CD4-positive, alpha-beta T cell treated with Interleukin-15 for 1 hour (primary cell): ENCODE measurements at places on chromosomes 7 and 10.

GRCh38 chr7:134702366-134703240 lies 56.0 kb downstream of the BPGM start:
- DNase-seq = no peak

GRCh38 chr7:22377703-22378102 lies 20.7 kb upstream of the RAPGEF5 start:
- no peak for DNase-seq

GRCh38 chr7:79921976-79922375 lies 212.7 kb upstream of the GNAI1 start:
- no peak for DNase-seq

GRCh38 chr10:130345728-130346127 lies 209.5 kb downstream of the GLRX3 start:
- no peak for DNase-seq

DNA sequence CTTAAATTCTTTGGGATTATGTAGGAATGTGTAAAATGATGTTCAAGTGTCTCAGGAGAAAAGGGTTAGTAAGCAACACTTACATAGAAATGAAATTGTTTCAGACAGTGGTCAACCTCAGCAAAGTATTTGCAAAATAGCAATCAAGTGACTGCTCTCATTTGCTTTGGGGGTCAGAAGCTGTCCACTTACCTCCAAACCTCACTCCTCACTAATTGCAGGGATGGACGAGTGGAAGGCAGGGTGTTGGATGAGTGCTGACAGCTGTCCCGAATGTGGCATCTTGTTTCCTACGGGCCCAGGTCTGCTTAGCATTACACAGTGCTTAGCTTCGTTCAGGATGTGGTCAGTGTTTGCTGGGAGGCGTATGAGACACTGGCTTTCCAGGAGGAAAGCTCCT lies 437.0 kb downstream of the SUGCT start:
- no peak for DNase-seq

DNA sequence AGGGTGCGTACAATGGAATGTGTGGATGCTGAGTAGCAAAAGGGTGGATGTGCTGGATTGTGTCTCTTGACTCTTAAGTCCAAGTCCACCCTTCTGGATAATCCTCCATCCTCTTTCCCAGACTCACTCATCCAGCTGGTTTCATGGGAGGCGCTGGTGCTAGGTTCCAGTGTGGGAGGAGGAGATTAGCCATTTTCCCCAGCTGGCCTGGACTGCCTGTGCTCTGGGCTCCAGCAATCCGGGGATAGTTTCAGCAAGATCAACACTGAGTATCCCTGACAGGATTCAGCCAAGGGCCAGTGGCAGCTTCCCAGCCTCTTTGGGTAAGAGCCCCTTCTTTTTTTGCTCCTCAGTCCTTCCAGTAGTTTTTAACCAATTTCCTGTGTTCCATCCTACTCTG lies 21.6 kb upstream of the TRIL start:
- DNase-seq = no peak

GRCh38 chr7:142636751-142637150 lies 112.5 kb upstream of the PRSS1 start:
- peak; percentile 59 for DNase-seq

DNA sequence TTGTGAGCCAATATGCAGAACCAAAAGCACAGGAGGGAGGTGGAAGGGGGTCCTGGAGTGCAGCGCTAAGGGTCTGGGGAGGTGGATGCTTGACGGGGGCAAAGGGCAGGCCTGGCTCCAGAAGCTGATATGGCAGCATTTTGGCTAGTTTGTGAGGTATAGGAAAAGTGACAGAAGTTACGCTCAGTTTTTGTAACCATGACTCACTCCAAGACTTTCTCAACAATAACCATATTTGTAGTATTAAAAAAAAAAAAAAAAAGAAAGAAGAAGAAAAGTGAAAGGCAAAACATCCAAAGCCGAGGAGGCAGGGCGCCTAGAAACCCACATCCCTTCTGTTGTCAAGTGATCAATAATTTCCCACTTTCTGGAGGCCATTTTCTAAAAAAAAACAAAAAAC lies 92.3 kb downstream of the RNF216 start:
- DNase-seq = peak; percentile 56

DNA sequence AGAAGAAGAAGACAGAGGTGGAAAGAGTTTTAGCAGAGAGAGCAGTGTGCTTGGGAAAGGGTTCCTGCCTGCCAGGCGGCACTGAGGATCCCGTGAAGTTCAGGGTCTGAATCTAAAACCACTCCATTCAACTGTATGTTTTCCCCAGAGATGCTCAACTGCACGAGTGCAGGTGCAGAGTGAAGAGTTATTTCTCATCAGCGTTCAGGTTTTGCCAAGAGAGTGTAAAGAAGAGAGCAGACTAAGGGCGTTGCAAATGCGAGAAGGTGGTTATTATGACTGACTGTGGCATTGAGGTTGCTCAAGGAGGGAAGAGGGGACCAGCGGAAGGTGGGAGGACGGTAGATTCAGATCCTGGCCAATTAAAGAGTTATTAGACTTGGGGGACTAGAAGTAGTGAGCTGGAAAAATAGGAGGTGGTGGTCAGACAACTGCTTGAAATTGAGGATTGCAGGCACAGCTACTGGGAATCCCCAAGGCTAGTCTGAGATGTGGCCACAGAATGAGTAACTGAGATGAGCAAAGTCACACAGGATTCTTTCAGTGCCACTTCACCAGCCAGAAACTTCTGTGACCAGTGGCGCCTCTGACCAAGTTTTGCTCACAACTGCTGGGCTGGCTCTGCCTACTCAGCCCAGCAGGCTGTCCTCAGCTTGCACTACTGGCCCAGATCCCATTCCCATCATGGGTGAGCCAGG lies 29.1 kb downstream of the STRA8 start:
- DNase-seq = no peak

GRCh38 chr7:20697351-20697750 lies 81.9 kb downstream of the ABCB5 start:
- DNase-seq = no peak

GRCh38 chr10:77160679-77161078 lies 476.9 kb downstream of the KCNMA1 start:
- no peak for DNase-seq

DNA sequence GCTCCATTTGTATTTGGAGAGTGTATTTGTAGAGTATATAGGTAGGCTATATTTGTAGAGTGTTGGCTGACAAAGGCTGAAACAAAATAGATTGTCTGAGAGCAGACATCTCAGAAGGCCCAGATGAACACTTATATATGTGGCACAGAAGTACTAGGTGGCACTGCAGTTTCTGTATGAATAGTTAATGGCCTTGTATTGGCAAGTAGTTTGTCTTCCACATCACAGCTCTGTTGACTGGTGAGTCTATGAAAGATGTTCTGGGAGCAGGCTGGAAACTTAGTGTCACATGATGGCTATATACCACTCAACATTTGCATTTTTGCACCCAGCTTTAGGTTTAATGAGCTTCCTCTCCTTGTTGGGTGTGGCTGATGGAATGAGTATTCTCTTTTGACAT lies 51.9 kb downstream of the CCNY start:
- no peak for DNase-seq

DNA sequence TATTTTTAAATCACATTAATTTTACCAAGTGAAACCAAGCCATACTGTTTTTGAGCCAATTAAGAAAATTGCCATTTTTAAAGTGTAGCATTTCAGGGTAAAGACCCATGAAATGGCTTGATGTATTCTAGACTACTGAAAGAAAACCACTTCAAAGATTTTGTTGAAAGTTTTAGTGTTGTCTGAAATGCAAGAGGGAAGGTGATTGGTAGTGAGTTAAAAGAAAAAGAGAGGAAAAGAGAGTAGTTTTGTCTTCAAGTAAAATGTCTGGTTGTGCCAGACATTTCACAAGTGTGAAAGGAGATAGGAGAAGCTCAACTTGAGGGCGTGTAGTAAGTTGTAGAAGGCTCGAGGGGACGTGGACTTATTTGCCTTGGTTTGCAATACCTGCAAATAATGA lies 41.6 kb downstream of the CALML5 start:
- no peak for DNase-seq

DNA sequence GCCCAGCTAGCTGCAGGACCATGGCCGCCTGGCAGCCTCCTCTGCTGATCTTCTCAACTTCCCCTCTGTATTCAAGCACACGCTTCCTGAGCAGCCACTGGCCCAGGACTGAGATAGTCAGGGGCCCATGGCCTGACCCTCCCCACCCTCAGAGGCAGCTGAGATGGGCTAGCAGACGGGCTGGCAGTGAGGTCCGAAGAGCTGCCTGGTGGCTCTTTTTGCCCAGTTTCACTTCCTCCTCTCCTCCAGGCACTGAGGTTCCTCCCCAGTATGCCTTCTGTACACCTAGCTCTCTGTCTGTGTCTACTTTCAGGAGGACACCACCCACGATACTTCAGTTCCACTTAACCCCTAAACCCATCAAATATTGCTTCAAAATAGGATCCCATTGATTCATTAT lies 395.6 kb downstream of the TNS3 start:
- peak; percentile 44 for DNase-seq

DNA sequence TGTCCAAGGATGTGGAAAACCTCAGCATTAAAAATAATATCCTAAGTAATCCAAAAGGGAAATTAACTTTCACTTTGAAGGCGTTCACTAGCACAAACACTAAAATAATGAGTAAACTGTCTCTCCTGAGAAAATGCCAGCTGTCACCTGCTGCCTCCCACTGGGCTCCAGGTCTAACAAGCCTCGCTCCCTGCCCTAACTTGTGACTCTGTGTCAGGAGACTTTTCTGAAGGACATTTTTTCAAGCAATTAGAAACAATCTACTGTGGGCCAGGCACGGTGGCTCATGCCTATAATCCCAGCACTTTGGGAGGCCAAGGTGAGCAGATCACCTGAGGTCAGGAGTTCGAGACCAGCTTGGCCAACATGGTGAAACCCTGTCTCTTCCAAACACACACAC lies 72.8 kb upstream of the GLCCI1 start:
- DNase-seq = no peak

- no peak for DNase-seq
These were observed 165.4 kb upstream of the RNF32 start for GRCh38 chr7:156475179-156475578.

DNA sequence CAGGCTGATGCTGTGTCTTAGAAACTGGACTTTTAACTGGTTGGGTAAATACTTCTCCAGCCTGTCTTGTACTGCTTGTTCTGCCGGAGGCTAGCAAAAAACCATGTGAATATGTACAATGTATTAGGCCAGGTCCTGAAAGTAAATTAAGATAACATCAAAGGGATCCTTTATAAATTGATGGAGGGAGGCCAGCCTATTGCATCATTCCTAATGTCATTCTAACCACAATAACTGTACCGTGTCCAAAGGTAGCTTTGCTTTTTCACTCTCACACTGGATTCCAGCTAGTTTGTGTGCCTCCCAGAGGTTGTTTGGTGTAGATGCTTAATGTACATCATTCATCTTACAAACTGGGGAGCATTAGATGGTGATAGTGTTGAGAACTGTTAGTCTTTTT lies 91.2 kb upstream of the SEM1 start:
- no peak for DNase-seq

- no peak for DNase-seq
These were observed 59.7 kb downstream of the CAMK2B start for GRCh38 chr7:44265728-44266127.

GRCh38 chr10:125639846-125640245 lies 43.1 kb downstream of the TEX36 start:
- DNase-seq = no peak

- no peak for DNase-seq
These were observed 387.6 kb upstream of the NRP1 start for GRCh38 chr10:33722067-33722466.

- DNase-seq = no peak
These were observed 30.3 kb downstream of the TNRC18 start for GRCh38 chr7:5393328-5393727.

GRCh38 chr7:30479202-30480120 lies 877 bp upstream of the NOD1 start:
- no peak for DNase-seq

DNA sequence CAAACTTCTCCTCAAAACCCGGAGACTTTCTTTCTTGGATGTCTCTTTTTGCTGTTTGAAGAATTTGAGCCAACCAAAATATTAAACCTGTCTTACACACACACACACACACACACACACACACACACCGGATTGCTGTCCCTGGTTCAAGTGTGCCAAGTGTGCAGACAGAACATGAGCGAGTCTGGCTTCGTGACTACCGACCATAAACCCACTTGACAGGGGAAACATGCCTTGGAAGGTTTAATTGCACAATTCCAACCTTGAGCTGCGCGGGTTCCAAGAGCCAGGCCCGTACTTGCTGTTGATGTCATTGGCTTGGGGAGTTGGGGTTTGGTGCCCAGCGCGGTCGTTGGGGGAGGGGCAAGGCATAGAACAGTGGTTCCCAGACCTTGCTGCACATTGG lies 1.7 kb downstream of the EGFR start:
- no peak for DNase-seq

DNA sequence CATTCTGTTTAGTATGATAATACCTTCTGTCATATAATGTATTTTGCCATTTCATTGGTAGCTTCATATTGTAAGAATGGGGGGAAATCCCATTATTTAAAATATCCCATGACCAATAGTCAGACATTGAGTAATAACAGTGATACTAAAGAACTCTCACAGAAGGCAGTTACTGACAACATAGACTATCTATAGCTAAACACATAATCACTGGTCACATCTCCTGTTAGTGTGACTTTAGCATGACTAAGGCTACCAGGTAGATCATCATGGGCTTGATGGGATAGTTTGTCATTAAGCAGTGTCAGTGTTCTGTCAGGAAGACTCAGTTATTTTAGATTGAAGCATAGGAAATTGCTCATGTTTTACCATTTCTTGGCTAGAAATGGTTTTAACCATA lies 16.4 kb downstream of the OPN1SW start:
- DNase-seq = no peak

DNA sequence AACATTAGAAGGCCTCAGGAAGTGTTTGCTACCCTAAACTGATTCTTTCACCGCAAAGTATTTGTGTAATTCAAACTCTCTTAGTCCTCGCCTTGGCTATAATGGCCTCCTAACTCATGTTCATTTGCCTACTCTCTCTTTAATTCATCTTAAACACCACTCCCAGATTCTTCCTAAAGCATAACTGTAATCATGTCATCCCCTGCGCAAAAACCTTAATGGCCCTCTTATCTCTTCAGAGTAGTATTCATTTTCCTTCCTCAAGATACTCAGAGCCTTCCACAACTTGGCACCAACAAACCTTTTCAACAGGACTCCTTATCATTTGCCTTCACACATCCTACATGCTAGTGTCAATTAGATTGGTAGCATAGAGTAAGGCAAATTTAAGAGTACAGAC lies 42.9 kb downstream of the CSTF2T start:
- DNase-seq = no peak

- DNase-seq = no peak
These were observed 60.9 kb downstream of the SLC16A9 start for GRCh38 chr10:59648711-59649201.

DNA sequence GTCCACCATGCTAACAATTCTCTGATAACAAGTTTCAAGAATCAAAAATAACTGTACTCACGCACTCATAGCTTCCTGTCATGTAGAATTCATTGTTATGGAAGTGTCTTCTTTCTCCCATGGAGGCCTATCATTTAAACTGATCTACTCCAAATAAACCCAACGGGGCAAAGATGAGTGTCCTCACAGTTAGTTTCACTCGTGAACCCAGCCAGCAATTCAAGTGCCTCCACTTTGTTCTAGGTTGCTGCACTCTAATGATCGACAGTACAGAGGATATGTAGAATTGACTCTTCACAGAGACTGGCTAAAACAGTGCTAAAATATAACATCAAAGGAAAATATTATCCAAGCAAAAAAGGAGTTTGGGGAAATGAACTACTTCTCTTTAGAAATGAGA lies 111.4 kb downstream of the LRRN3 start:
- no peak for DNase-seq
